Fibroblast of lung (primary cell): ENCODE measurements at places on chromosomes 12 and 14.

DNA sequence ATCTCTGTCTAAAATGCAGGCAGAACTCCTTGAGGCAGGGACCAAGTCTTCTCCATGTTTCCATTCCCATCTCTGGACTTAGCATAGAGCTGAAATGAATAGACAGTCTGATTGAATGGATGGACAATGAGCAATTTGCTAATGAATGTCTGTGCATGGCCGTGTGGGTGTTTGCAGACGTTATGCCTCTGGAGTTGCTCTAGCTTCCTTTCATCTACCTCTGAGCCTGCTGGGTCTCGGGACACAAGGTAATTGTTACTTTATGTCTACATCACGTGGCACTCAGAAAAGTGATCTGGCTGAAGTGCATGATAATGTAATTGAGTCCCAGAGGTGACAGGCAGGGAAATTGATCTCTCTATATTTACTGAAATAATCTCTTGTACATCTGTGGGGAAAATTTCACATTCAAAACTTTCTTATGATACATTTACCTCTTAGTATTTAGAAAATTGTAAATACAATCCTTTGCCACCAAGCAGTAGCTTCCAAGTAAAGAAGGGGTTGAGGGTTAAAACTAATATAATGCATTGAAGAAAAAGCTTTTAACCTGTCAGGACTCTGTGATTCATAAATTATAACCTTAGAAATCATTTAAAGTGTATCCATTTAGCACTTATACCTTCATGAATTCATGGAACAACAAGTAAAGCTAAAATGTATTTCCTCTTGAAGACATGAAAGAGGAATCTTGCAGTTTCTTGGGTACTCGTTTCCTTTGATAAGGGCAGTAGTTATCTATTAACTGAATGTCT lies 424.1 kb downstream of the APAF1 start:
- no peak overlapping the region for H3K4me3 ChIP-seq
- no peaks in the 10 kb centered on the region for H3K27me3 ChIP-seq
- no peaks in the 10 kb centered on the region for H3K36me3 ChIP-seq
- H3K27ac ChIP-seq = no peak overlapping the region
- DNase-seq = no peak
- no peaks in the 10 kb centered on the region for H3K4me1 ChIP-seq

DNA sequence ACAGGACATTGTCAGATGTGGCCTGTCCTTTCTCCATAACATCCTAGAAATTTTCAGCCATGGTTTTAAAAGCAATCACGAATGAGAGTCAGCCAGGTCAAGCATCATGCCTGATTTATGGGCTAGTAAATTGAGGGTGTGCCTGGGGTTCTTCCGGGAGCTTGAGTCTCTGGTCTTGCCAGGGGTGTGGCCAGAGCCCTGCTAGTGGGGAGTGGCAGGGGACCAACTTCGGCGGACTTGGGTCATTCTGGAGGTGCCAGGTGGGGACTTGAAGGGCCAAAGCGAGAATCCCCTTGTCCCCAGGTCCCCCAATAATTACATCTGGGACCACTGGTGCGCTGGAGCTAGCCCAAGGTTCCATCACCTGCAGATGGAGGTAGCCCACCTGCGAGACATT lies 5.7 kb downstream of the OTUB2 start:
- H3K27ac ChIP-seq = no peak overlapping the region
- H3K4me1 ChIP-seq = no peaks in the 10 kb centered on the region
- no peak for DNase-seq
- no peaks in the 10 kb centered on the region for H3K27me3 ChIP-seq

- no peak overlapping the region for H3K4me3 ChIP-seq
- H3K36me3 ChIP-seq = no peaks in the 10 kb centered on the region
- H3K4me1 ChIP-seq = no peaks in the 10 kb centered on the region
- DNase-seq = peak; percentile 12
Measured at GRCh38 chr12:44509471-44509870, 366.6 kb downstream of the NELL2 start.

GRCh38 chr14:41749429-41749828 lies 142.8 kb downstream of the LRFN5 start:
- H3K27ac ChIP-seq = no peak overlapping the region
- peak; percentile 40 for DNase-seq
- H3K27me3 ChIP-seq = no peaks in the 10 kb centered on the region
- no peaks in the 10 kb centered on the region for H3K4me1 ChIP-seq

GRCh38 chr14:91569301-91569700 lies 59.2 kb upstream of the PPP4R3A start:
- H3K36me3 ChIP-seq = no peaks in the 10 kb centered on the region
- DNase-seq = no peak
- no peak overlapping the region for H3K4me3 ChIP-seq
- no peak overlapping the region for H3K27ac ChIP-seq

DNA sequence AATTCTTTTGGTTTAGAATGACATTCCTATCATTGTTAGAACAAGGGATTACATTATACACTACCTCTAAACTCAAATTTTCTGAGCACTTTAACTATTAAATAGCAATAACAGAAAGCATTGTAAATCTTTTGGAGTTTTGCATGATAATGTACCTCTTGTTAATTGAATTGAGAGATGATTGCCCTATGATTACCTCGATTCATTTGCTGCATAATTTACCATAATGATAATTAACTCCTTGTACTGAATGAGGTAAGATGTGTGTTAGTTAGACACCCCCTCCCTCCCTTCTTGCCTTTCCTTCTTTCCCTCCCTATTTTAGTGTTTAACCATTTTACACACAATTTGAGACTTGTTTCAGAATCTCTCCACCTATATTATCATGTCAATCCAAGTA lies 469.2 kb downstream of the DIO2 start:
- H3K27me3 ChIP-seq = no peaks in the 10 kb centered on the region
- H3K4me1 ChIP-seq = no peaks in the 10 kb centered on the region
- H3K27ac ChIP-seq = no peak overlapping the region

- no peak overlapping the region for H3K27ac ChIP-seq
- H3K4me1 ChIP-seq = no peaks in the 10 kb centered on the region
- DNase-seq = peak; percentile 9
Measured at GRCh38 chr14:49424436-49425331, 161.5 kb downstream of the RPS29 start.

DNA sequence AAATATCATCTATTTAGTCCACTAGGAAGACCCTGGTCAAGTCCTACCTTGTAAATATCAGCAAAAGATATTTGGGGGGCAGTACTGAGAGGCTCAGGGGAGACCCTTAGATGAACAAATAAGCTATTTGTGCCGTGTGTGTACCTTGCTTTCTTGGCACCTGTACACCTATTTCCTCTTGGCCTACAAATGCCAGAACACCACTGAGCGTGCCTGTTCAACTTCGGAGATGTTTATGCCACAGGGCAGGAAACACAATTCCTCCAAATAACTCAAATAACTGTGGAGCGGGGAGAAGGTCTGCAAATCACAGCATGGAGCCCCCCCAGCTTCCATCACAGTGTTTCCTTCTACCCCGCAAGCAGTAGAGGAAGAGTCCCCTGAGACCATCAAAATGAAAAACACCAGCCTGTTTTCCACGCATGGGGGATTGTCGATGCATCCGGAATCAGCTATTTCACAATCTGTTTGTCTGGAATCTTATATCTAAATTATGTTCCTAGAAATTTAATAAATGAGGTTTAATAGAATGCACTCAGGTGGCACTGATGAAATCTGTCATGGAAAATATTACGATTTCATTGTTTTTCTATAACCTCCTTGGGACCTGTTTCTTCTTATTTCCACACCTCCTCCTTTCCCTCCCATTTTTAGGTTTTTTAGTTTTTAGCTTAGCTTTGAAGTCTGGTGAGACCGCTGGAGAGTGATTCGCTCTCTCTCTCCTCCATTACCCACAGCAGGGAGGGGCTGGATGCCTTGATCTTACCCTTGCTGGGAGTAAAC lies 254.0 kb upstream of the SRRM4 start:
- H3K27ac ChIP-seq = no peak overlapping the region
- no peak for DNase-seq
- no peaks in the 10 kb centered on the region for H3K36me3 ChIP-seq
- H3K27me3 ChIP-seq = no peaks in the 10 kb centered on the region
- no peaks in the 10 kb centered on the region for H3K4me1 ChIP-seq

DNA sequence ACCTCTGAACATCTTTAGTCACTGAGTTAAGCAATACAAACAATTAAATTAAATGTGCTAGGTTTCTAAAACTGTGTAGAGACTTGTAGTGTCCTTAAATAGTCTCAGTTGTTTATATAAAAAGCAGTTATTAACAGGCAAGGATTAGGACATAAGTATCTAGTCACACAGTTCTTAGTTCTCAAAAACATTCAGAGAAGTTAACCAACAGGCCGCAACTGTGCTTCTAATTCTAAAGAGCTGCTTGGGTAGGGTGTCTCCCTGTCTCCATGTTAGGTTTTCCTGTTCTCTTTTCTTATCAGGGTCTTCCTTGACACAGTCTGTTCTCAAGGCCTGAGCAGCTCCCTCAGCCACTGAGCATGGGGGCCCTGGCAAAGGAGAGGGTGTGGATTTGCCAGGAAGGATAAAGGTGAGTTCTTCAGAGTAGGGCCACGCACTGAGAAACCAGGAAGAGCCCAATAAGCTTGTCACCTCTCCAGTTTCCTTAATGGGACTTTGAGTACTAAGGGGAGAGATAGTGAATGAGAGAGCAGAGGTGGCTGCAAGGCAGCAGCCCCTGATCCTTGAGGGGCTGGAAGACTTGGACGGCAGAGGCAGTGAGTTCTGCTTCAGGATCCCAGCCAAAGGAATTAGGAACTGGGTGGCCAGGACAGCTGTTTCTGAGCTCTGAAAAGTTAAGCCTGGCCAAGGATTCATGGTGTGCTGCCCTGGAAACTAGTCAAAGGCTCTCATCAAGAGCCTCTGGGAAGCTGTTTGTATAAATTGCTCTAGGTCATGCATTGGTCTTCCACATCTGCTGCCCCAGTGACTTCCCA lies 177.3 kb downstream of the MYRFL start:
- DNase-seq = no peak
- no peaks in the 10 kb centered on the region for H3K36me3 ChIP-seq
- H3K4me3 ChIP-seq = no peak overlapping the region
- no peaks in the 10 kb centered on the region for H3K4me1 ChIP-seq
- no peaks in the 10 kb centered on the region for H3K27me3 ChIP-seq
